ENCODE measurements at places on chromosomes 3 and 15. TPM values are rescaled to one million over a fixed set of nuclear protein-coding genes. Genes with fewer than 3 reads are reported as not detected.

Gene CPNE9
- total RNA-seq: not detected

Gene H1-8
- total RNA-seq: not detected

Gene SLC22A13
- total RNA-seq: not detected

Gene HYAL1
- total RNA-seq: 2.1 TPM

Gene ECE2
- not detected for total RNA-seq

DNA sequence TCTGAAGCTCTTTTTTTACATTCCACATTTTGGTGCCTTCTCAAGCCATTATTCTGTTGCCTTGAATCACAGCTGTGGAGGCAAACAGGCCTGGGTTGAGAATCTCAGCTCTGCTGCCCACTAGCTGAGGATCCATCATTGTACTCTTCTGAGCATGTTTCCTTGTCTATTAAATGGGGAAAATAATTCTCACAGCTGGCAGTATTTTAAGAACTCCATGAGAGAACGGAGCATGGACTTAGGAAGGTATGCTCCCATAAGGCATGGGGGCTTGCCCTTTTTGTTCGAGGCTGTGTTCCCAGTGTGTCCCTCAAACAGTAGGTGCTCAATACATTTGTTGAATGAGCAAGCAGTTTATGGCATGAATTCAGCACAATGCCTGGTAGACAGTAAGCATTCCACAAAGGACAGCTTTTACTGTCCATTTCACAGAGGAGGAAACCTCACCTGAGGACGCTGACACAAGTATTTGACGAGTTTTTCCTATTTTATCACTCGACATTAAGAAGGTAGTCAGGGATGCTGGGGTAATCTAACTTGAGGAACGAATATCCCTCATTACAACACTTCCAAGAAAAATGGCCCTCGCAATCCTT is 2.1 kb upstream of the PTPRG start:
- H3K36me3 ChIP-seq: no peaks in the 10 kb centered on the region
- H3K27me3 ChIP-seq: no peaks in the 10 kb centered on the region
- no peaks in the 10 kb centered on the region for H3K4me1 ChIP-seq
- no peak overlapping the region for H3K4me3 ChIP-seq
- H3K27ac ChIP-seq: peak overlapping the region; percentile 98

- no peaks in the 10 kb centered on the region for H3K36me3 ChIP-seq
- H3K27ac ChIP-seq: peak overlapping the region; percentile 63
- no peaks in the 10 kb centered on the region for H3K4me1 ChIP-seq
- H3K27me3 ChIP-seq: no peaks in the 10 kb centered on the region
- no peak overlapping the region for H3K4me3 ChIP-seq
- no peak for DNase-seq
Measured at GRCh38 chr3:71680603-71681002, 44.6 kb downstream of the EIF4E3 start.

GRCh38 chr15:28274635-28275034 is 47.3 kb downstream of the HERC2 start:
- no peak overlapping the region for H3K27ac ChIP-seq
- no peaks in the 10 kb centered on the region for H3K4me1 ChIP-seq
- H3K4me3 ChIP-seq: no peak overlapping the region
- DNase-seq: no peak

DNA sequence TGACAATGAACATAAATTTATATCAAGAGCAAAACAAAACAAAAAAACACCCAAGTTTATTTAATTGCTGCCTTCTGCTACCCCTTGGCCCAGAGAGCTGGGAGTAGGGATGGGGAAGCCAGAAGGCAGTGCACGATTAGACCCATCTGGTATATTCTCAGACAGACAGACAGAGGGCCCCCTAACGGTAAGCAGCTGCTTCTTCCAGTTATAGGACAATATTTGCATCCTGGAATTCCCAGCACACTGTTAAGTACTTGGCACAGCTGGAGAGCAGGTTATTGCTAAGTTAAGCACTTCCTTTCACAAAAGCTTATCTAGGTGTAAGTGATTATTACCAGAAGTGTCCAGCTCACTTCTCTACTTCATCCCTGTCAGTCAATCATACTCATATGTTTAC is 39.3 kb downstream of the C2CD4B start:
- H3K4me3 ChIP-seq: no peak overlapping the region
- no peaks in the 10 kb centered on the region for H3K4me1 ChIP-seq
- H3K27me3 ChIP-seq: no peaks in the 10 kb centered on the region
- DNase-seq: no peak
- no peak overlapping the region for H3K27ac ChIP-seq

GRCh38 chr3:129530251-129530791 is 1.9 kb downstream of the RHO start:
- H3K4me1 ChIP-seq: no peaks in the 10 kb centered on the region
- no peaks in the 10 kb centered on the region for H3K27me3 ChIP-seq
- H3K36me3 ChIP-seq: no peaks in the 10 kb centered on the region
- no peak overlapping the region for H3K27ac ChIP-seq
- DNase-seq: no peak

DNA sequence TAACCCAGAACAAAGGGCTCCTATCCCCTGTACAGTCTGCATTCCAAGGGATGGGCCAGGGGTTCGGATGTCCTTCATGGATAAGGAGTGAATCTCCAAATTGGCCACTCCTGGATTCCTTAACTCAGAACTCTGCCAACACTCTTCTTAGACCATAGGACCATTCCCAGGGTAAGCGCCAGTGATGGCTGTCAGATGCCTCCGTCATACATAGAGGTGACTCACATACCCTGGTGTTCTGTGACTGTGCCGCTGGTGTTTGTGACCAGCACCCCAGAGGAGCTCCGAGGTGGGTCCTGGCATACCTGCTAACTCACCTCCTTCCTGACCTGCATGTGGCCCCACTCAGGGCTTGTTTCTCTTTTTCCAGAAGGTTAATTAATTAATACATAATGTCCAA is 134.7 kb downstream of the KLF13 start:
- no peaks in the 10 kb centered on the region for H3K27me3 ChIP-seq
- no peak overlapping the region for H3K4me3 ChIP-seq
- DNase-seq: no peak
- no peak overlapping the region for H3K27ac ChIP-seq

DNA sequence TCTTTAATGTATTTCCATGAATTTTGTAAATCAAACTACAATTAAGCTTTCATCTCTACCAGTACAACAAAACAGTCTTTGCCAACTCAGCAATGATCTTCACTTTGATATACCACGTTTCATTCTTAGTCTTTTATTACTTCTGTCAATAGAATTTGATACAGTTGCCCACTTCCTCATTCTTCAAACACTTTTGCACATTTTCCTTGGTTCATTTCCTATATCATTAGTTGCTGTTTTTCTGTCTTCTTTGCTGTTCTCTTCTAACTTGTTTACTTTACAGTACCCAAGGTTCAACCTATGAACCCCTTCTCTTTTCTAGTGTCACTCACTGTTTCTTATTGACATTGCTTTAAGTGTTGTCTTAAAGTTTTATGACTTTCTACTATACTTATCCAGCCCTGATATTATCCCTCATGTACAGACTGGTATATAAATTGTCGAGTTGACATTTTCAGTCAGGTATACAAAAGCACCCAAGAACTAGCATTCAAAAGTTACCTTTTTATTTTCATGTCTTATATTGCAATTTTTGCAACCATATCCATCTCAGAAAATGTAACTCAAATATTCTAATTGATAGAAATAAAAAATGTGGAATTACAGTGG is 903.1 kb downstream of the NSUN3 start:
- no peak overlapping the region for H3K27ac ChIP-seq
- no peak for DNase-seq
- H3K36me3 ChIP-seq: no peaks in the 10 kb centered on the region
- no peak overlapping the region for H3K4me3 ChIP-seq
- H3K27me3 ChIP-seq: no peaks in the 10 kb centered on the region

DNA sequence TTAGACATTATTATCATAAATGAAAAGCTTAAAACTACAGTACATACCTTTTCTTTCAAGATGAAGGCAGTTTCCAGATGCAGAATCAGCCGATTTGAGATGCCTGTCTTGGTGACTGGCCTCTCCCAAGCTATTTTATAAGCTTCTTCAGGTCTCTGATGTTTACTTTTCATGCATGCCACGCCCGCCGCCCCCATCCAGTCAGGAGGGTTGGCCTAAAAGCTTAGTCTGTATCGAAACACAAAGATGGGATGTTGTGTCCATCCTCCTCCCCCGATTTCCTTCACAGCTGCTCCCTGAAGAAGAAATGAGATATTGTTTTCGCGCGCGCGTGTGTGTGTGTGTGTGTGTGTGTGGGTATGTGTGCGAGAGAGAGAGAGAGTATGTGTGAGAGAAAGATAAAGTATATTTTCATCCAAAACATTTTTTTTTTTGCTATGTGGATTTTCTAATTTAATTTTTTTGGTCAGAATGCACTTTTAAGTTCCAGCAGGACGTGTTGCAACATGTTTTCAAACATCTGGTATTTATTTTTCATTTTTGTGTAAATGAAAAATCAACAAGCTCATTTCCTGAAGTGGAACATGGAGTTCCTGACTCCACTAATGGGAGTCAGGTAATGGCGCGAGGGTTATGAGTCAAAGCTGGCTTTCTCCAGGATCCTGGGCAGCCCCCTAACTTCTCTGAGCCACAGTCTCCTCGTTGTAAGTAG is at the start of gene APOD:
TSS of gene APOD (minus strand) at position 110 of the 712 bp plus-strand sequence. CDS start 4,479 bp downstream, outside the sequence.
- H3K27ac ChIP-seq: peak within 1 kb of the TSS; percentile 68
- peak within 1 kb of the TSS; percentile 26 for H3K4me3 ChIP-seq
- H3K36me3 ChIP-seq: no peaks in the 10 kb centered on the region

- H3K27me3 ChIP-seq: no peaks in the 10 kb centered on the region
- H3K4me3 ChIP-seq: no peak overlapping the region
- H3K4me1 ChIP-seq: no peaks in the 10 kb centered on the region
- DNase-seq: no peak
- no peak overlapping the region for H3K27ac ChIP-seq
- H3K36me3 ChIP-seq: no peaks in the 10 kb centered on the region
Measured at GRCh38 chr3:67863869-67864268, 209.5 kb upstream of the SUCLG2 start.

DNA sequence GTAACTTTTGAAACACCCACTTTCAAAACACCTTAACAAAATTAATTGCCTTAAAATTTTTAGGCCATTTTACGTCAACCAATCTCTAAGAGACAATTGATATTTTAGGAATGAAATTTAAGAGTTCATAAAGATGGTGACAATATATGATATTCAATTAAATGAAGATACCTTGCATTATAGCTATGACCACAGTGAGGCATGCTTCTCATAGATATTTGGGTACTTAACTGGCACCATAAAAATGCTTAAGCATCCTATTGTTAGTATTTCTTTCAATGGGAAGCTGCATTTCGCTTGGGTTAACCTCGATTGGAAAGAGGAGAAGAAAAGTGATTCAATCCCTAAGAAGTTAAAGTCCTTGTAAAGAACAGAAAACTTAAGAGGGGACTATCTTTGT is 209.0 kb downstream of the GAP43 start:
- H3K27ac ChIP-seq: no peak overlapping the region
- H3K4me1 ChIP-seq: no peaks in the 10 kb centered on the region
- no peaks in the 10 kb centered on the region for H3K27me3 ChIP-seq
- no peaks in the 10 kb centered on the region for H3K36me3 ChIP-seq
- H3K4me3 ChIP-seq: no peak overlapping the region

GRCh38 chr15:83436513-83437158 is 10.5 kb upstream of the SH3GL3 start:
- H3K27ac ChIP-seq: no peak overlapping the region
- no peaks in the 10 kb centered on the region for H3K27me3 ChIP-seq
- no peaks in the 10 kb centered on the region for H3K4me1 ChIP-seq

GRCh38 chr15:60679256-60679655 is 200.3 kb upstream of the ICE2 start:
- H3K36me3 ChIP-seq: no peaks in the 10 kb centered on the region
- peak overlapping the region; percentile 18 for H3K4me3 ChIP-seq
- no peaks in the 10 kb centered on the region for H3K27me3 ChIP-seq
- DNase-seq: no peak
- peaks cover 4% of the 10 kb centered on the region for H3K4me1 ChIP-seq

DNA sequence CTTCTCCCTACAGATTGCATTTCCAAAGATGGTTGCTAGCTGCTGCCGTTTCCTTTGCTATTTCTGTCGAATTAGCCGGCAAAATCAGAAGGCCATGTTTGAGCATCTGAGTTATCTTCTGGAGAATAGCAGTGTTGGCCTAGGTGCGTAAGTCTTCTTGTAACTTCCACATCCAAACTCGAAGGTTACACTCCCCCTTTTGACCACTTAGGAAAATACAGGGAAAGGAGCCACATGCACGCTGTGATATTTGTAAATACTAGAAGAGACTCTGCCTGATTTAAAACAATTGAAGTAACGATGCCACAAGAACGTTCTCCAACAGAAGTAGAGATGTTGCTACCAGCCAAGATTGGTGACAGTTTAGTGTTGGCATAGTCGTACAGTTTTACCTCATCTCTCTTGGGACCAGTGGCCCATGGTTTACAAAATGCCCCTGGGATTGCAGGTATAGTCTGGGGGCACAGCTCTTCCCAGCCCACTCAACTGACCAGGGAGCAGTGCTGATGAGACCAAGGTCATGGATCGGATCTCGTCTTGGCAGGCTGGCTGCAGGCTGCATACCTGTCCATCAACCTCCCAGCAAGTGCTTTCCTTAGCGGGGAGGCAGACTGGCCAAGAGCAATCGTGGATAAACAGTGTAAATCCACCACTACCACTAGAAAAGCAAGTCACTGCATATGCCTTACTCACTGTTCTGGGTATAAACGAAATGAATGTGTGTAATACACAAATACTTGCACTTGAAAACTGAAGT is 268.4 kb upstream of the CHRM5 start:
- H3K4me3 ChIP-seq: no peak overlapping the region
- no peaks in the 10 kb centered on the region for H3K27me3 ChIP-seq
- no peaks in the 10 kb centered on the region for H3K4me1 ChIP-seq
- no peaks in the 10 kb centered on the region for H3K36me3 ChIP-seq

DNA sequence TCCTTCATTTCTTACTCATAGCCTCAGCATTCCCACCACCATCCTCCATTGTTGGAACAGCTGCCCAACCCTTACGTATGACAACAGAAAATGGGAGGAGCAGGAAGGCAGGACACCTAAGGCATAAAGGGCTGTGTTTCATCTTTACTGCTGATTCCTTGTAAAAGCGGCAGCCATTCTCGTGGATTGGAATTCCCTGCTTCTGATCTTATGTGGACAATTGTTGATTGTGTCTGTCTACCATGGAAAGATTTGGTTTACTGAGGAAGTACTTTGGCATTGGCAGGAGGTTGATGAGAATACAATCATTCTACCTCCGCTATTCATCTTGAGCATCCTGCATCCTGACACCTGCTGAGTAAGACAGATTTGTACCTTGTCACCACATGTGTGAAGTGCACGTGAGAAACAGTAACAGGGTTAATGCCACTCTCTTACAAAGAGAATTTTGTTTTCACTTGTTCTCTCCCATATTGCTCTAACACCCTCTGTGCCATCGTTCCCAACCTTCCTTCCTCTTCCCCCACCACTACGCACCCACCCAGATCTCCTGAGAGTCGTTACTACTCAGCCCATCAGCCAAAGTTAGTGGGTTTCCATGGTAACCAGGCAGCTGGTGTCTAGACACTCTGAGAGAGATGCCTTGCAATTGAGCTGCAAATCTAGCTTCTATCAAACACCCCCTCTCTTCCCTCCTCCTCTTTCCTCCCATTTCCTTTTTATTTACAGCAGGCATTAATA is 75.7 kb downstream of the GAP43 start:
- H3K27me3 ChIP-seq: no peaks in the 10 kb centered on the region
- no peak for DNase-seq
- H3K36me3 ChIP-seq: no peaks in the 10 kb centered on the region
- no peak overlapping the region for H3K27ac ChIP-seq
- H3K4me1 ChIP-seq: no peaks in the 10 kb centered on the region

GRCh38 chr3:168888781-168889180 is 774.7 kb downstream of the MECOM start:
- H3K27ac ChIP-seq: no peak overlapping the region
- no peak overlapping the region for H3K4me3 ChIP-seq
- H3K27me3 ChIP-seq: no peaks in the 10 kb centered on the region
- DNase-seq: no peak
- no peaks in the 10 kb centered on the region for H3K36me3 ChIP-seq

Data from uterus (tissue), 4 donors.